ENCODE measurements at places on chromosomes 5 and 9.

DNA sequence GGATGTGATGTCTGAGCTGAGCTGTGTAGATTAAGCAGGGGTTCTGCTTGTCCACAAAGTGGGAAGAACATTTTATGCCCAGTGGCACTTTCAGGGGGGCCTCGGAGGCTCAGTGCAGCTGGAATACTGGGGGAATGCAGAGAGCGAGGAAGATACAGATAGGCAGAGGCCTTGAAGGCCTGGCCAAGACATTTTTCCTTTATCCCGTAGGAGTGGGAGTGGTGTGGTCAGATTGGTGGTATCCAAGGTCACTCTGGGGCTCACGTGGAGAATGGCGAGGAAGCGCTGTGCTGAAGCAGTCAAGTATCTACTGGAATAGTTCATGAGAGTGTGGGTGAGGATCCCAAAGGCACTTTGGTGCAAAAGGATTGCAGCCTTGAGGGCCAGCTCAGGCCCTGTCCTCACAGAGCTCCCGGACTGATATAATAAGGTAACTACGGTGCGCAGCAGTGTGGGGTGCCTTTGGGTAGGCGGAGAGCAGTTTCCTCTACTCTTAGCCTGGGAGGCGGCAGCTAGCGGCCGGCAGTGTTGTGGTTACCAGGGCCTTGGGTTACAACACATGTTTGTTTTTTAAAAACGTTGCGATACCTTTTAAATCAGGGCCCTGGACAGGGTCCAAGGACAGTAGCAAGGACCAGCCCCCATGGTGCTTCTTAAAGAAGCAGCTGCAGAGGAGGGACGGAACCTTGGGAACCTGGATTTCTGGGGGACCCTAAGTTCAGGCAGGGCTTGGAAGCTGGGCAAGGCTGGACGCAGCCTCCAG is 10.8 kb upstream of the CCDC69 start:
- DNase-seq, result no peak

- DNase-seq, result no peak
Observed at GRCh38 chr9:130341128-130341527, 75.6 kb downstream of the HMCN2 start.

GRCh38 chr5:181223729-181224389 is 778 bp downstream of the TRIM41 start:
- no peak for DNase-seq

DNA sequence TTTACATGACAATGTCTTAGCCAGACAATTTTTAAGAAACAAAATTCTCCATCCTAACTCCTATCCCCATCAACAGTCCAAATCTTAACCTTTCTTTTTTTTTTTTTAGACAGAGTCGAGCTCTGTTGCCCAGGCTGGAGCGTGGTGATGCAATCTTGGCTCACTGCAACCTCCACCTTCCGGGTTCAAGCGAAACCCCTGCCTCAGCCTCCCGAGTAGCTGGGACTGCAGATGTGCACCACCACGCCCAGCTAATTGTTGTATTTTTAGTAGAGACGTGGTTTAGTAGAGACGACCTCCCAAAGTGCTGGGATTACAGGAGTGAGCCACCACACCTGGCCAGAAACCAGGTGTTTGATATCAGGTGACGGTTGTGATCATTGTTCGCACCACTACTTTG is 10.2 kb downstream of the ABL1 start:
- DNase-seq, result no peak

Data from AG09309 (cell line).